ENCODE measurements at places on chromosomes 7 and 10. TPM values are rescaled to one million over a fixed set of nuclear protein-coding genes. Genes with fewer than 3 reads are reported as not detected.
A peak's percentile ranks its signal among the peaks of the same experiment; 100 is the strongest.

DNA sequence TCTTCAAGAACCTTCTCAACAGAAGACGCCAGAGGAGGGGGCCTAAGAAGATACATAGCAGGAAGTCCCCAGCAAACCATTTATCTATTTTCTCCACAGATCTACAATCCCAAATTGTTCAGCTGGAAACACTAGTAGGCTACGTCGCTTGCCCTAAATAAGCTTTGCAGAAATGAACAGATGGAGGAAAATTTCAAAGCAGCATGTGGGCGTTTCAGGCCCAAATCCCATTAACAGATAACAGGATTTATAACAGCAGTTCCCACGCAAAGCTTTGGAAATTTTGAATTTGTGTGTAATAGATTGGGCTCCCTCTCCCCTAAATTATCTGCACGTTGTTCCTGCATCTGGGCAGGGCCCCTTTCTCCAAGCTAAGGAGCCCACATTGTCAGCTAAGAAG is 60.6 kb upstream of the FRMD4A start:
- no peak overlapping the region for H3K4me3 ChIP-seq
- no peaks in the 10 kb centered on the region for H3K27me3 ChIP-seq

GRCh38 chr10:62814756-62815380 is 1.3 kb downstream of the EGR2 start:
- H3K27me3 ChIP-seq: peaks cover 81% of the 10 kb centered on the region
- H3K36me3 ChIP-seq: no peaks in the 10 kb centered on the region
- DNase-seq: peak; percentile 44
- H3K4me1 ChIP-seq: peaks cover 30% of the 10 kb centered on the region
- no peak overlapping the region for H3K27ac ChIP-seq

- H3K4me3 ChIP-seq: no peak overlapping the region
- DNase-seq: no peak
- H3K27ac ChIP-seq: 0 out of 2 replicates have a peak overlapping the region, but pooled peaks have one; percentile 47
Measured at GRCh38 chr7:147911201-147911601, 679.4 kb upstream of the C7orf33 start.

NPY4R gene
- not detected for total RNA-seq

Measured in WTC11 (cell line).